ENCODE measurements at places on chromosomes 13 and 19.

DNA sequence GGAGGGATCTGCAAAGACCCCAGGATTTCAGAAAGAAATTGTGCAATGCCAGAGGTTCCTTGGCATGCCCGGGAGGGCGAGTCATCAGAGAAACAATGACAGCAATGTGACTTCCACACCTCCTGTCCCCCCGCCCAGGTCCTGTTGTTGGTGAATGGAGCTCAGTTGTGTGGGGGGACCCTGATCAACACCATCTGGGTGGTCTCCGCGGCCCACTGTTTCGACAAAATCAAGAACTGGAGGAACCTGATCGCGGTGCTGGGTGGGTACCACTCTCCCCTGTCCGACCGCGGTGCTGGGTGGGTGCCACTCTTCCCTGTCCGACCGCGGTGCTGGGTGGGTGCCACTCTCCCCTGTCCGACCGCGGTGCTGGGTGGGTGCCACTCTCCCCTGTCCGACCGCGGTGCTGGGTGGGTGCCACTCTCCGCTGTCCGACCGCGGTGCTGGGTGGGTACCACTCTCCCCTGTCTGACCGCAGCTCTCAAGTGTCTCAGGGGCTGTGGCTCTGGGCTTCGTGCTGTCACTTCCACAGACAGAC lies 5.2 kb upstream of the F10 start:
- no peak for DNase-seq

GRCh38 chr19:51571599-51571998 lies 516 bp downstream of the ZNF175 start:
- no peak for DNase-seq

DNA sequence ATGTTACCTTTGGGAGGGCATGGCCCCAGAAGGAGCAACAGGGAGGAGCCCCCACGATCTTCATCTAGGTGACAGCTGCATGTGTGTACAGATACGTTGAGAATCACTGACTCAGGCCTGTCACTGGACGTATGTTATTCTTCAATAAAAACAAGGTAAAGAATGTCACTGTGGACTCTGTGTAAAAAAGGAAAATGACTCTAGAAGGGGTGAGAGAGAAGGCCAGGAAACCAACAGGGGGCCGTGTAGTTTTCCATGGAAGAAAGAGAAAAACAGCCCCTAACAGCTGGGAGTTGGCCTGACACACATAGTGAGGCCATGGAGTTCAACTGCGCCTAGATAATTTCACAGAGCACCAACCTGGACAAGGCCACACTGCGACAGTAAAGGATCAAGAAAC lies 1.9 kb upstream of the LYPD3 start:
- no peak for DNase-seq

GRCh38 chr19:45218911-45219743 lies 26.1 kb downstream of the EXOC3L2 start:
- DNase-seq: no peak

DNA sequence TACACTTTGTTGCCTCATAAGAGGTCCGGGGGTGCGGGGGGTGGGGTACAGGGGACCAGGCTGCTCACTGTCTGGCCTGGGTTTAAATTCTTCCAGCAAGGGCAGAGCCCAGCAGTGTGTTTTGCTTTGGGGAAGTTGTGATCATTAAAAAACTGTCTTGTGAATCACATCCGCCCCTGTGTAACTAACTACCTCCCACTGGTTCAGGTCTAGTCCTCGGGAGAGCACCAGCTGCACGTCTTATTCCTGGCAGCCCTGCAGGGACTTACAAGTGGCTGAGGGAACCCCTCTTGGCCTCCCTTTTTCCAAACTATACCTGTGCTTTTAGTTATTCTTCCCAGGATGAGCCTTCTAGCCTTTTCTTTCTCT lies 127.5 kb downstream of the SIPA1L3 start:
- no peak for DNase-seq

DNA sequence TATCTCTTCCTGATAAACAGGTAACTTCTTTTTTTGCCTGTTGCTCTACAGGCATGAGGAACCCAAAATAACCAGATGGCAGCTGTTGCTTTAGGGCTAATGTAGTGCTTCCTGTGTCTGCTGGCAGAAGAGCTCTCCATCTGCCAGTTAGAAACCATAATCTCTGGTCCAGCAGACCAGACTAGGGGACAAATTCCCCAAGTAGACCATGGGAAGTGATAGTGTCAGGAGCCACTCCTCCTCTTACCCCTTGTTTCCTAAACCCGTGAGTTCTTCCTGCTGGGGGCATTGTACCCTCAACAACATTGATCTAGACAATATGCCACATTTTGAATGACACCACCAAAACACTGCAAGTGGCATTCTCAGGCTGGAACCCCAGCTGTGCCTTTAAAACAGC lies 135.9 kb downstream of the DLEU7 start:
- DNase-seq: no peak

GRCh38 chr19:17393002-17393401 lies 994 bp downstream of the CCDC194 start:
- no peak for DNase-seq

DNA sequence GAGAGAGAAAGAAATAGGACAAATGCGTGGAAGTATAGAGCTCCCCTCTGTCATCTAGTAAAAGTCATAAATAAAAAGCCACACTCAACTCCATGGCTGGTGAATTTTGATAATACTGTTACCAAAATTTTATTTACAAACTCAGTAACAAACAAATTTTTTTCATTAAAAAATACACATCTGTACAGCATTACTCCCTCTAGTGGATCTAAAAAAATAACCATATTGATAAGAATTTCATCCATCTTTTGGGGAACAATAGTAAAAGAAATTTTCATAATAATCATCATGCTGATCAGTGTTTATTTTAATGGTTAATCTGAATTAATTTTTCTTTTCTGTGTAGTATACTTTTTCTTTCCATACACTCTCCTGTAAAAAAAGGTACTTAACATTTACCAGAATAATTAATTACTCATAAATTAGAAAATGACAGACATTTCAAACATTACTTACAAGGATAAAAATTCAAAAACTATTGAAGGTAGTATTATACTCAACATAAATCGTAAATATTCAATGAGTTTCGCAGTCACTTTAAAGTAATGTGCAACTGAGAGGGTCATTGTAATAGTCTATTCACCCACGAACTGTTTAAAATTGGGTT lies 173.5 kb upstream of the LSM14A start:
- no peak for DNase-seq

- DNase-seq: no peak
Observed at GRCh38 chr19:48720251-48720612, 707 bp upstream of the MAMSTR start.

GRCh38 chr13:86397635-86398034 lies 598.4 kb upstream of the SLITRK6 start:
- no peak for DNase-seq

DNA sequence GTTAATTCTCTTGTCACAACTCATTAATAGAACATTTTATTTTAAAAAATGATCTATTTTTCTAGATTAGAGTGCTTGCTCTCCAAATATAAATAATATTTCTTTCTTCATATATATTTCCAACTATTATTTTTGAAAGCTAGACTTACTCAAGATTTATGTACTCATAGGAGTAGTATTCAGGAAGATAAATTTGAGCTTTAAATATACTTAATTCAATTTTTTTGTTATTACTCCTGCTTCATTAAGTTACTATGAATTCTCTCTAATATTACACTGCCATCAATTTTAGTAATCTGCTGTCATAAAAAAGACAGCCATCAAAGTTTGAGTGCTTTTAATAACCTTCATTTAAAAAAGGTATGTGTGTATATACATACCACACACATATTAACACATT lies 161.9 kb upstream of the PCDH9 start:
- DNase-seq: no peak

GRCh38 chr19:53394522-53394973 lies 401 bp upstream of the ZNF765 start:
- no peak for DNase-seq

DNA sequence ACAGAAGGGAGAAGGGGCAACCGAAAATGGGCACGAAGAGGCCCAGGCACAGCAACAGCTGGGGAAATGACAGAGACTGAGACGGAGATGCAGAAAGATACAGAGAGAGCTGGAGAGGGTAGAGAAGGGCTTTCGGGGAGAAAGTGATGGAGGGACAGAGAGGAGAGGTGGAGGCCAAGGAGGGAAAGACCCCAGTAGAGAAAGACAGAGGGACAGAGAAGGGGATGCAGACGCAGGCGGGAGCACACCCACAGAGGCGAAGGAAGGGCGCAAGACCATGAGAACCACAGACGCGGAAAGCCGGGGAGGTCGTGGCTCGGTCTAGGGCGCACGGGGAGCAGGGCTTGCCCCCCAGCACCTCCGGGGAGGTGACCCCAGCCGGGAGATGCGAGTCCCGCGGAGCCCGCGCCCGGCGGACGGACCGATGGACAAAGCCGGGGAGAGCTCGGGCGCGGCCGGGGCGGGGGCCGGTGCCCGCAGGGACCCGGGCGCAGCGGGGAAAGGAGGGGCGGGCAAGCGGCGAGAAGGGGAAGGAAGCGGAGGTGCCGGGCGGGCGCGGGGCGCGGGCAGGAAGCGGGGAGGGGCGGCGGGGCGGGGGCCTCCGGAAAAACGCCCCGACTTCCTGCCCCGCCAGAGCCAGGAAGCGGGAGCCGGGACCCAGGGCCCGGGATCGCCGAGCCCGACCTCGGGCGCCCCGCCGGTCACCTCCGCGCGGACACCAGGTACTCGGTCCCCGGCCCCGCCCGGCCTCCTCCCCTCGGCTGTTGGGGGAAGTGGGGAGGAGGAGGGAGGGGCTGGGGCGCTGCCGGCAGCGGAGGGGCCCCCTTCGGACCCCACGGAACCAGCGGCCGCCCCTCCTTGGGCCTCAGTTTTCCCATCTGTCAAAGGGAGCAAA lies at the start of gene ARHGEF1:
ARHGEF1 (plus strand) TSS at position 617 of the 895 bp plus-strand sequence. CDS start 4,899 bp downstream, outside the sequence.
- DNase-seq: peak; percentile 26

- DNase-seq: no peak
Observed at GRCh38 chr19:18197306-18197705, 4.3 kb downstream of the MPV17L2 start.

GRCh38 chr13:21116141-21116540 lies 54.8 kb upstream of the LATS2 start:
- DNase-seq: no peak

- no peak for DNase-seq
Observed at GRCh38 chr19:50827476-50827875, 3.9 kb upstream of the KLK1 start.

GRCh38 chr13:29849731-29850212 lies 645 bp downstream of the UBL3 start:
- no peak for DNase-seq

DNA sequence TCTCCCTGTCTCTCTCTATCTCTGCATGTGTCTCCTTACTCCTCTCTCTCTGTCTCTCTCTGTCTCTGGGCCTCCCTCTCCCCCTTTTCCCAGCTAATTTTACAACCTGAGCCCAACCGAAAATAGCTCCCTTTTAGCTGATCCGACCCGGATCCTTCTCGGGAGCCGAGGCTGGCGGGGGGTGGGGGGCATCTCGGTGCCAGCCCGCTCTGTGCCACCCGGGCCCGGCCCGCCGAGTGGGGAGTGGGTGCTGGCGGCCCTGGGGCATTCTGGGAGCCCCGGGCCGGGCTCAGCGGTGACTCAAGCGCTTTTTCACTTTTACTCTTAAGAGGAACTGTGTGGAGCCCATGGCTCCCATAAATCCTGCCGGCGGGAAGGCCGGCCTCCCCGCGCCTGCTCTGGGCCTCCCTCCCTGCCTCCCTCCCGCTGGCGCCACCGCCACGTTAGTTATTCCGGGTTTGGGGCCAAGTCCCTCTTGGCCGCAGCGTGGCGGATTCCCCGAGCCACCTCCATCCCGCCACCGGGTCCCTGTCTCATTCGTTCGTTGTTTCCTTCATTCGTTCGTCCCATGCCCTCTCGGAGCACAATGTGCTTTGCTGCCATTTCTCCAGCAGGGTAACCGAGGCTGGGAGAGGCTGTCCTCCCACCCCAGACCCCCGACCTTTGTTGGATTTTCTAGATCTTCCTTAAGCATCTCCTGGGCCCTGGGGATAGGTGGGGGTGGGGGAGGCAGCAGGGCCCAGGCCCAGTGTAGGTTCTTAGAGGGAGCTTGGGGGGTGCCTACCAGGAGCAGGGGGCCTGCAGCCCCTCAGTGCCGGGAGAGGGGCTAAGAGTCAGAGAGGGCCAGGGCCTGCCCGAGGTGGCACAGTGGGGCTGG lies 3.2 kb downstream of the NFIC start:
- DNase-seq: no peak

GRCh38 chr13:112213467-112214255 lies 146.7 kb downstream of the SOX1 start:
- DNase-seq: no peak

- no peak for DNase-seq
Observed at GRCh38 chr13:35157143-35157755, 215.2 kb downstream of the NBEA start.

- DNase-seq: no peak
Observed at GRCh38 chr19:1017906-1018305, 3.0 kb downstream of the TMEM259 start.

GRCh38 chr13:47656651-47657050 lies 344.4 kb downstream of the SUCLA2 start:
- no peak for DNase-seq

- DNase-seq: no peak
Observed at GRCh38 chr19:45146741-45147205, 14.0 kb downstream of the NKPD1 start.

Data from stimulated activated CD4-positive, alpha-beta T cell treated with anti-CD3 and anti-CD28 coated beads, Interleukin-15, amount 100 ng/mL, for 1 hour (primary cell).